ENCODE measurements at places on chromosomes 3 and 15.

- no peak for DNase-seq
Measured at GRCh38 chr3:33577173-33577572, 137.0 kb upstream of the UBP1 start.

GRCh38 chr3:192033246-192033645 is 572.3 kb downstream of the PYDC2 start:
- DNase-seq = no peak

DNA sequence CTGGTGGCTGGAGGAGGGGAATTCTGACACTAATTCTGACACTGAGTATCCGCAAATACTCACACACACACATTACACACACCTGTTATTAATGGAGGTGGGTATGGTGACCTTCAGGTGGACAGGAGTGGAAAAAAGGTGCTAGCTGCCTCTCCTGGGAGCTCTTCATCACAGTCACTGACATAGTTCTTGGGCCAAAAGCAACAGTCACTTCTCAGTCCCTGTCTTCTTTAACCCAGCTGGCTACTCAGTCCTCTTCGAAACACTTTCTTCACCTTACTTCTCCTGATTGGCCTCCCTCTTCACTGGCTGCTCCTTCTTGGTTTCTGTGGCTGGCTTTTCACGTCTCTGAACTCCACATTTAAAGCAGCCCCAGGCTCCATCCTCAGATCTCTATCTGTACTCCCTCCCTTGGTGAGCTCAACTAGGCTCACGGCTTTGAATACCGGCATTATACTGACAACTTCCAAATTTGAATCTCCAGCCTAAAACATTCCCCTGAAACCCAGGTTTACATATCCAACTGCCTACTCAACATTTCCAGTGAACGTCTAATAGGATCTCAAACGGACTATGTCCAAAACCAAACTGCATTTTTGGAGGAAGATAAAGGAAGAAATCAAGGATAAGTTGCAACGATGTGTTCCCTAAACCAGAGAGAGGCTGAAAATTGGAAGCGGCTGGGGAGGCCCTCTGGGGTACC is 53.2 kb upstream of the HEG1 start:
- DNase-seq = no peak

DNA sequence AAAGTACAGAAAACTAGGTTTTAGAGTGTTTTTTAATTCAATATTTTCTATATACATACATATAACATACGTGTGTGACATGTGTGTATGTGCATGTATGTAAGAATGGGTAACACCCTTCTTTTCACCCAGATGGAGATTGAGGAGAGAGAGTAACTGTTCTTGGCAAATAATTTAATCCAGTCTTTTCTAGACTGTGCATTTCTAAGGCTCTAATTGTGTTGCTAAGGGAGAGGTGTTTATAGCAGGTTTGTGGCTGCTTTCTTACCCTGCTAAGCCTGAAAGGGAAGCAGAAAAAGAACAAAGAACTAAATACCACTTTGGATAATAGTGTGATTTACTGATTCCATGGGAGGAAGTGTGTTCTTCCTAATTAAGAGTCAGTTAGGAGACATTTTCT is 46.0 kb upstream of the ALDH1L1 start:
- DNase-seq = no peak

- no peak for DNase-seq
Measured at GRCh38 chr3:6915898-6916297, 55.0 kb downstream of the GRM7 start.

GRCh38 chr3:72276806-72277205 is 491.9 kb upstream of the PROK2 start:
- DNase-seq = no peak

GRCh38 chr3:105764378-105765307 is 104.2 kb downstream of the CBLB start:
- no peak for DNase-seq

- no peak for DNase-seq
Measured at GRCh38 chr3:6105187-6105586, 755.7 kb upstream of the GRM7 start.

GRCh38 chr15:84790676-84791075 is 26.5 kb upstream of the ALPK3 start:
- no peak for DNase-seq

GRCh38 chr3:101381809-101382208 is 61.4 kb upstream of the IMPG2 start:
- DNase-seq = no peak

DNA sequence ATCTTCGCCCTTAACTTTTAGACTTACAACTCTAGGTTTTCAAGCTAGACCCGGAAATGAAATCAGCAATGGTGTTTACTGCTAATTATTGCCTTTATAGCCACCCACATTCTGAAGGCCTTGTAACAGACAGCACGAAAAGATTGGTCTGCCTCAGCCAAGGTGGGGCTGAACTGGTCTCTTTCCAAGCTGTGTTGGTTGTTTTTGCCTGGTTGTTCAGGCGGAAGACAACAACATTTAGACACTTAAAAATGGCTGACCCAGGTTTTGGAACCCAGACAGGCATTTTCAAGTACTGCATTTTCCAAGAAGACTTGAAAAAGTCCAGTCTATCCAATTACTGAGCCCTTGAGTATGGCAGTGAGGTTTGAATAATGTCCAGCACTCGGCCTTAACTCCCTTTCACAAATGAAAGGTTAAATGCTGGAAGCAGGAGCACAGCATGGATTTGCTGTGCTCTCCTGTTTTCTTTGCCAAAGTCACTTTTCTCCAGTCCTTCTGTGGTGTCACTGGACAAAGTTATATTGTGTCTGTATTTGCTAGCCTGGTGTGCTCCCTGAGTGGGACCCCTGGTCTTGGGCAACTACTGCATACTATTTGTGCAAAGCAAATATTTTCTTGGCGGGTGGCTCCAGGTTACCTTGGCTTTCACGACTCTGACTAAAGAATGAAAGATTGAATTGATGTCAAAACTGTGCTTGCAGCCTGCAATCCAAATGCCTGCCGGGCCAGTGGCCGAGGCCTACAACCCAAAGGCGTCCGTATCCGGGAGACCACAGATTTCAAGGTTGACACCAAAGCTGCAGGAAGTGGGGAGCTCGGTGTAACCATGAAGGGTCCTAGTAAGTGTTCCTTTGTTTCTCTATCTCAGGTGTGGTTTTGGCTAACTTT is 93.5 kb downstream of the FLNB start:
- DNase-seq = no peak

DNA sequence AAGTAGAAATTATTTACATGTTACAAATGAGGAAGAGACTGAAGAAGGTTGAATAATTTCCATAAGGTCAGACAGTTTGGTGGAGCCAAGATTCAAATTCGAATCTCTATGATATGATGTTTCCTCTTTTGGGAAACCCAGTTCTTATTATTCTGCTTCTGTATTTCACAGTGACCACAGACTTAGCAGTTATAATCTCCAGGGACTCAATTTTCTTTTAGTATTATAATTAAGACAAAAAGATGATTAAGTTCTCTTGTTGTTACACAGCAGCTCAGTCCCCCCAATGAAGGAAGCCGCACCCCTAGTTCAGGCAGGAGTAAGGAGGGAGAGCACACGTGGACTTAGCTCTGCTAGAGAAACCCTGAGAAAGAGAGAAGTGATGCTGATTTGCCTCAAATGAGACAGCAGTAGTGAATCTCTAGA is 130.6 kb downstream of the CCNL1 start:
- DNase-seq = no peak

DNA sequence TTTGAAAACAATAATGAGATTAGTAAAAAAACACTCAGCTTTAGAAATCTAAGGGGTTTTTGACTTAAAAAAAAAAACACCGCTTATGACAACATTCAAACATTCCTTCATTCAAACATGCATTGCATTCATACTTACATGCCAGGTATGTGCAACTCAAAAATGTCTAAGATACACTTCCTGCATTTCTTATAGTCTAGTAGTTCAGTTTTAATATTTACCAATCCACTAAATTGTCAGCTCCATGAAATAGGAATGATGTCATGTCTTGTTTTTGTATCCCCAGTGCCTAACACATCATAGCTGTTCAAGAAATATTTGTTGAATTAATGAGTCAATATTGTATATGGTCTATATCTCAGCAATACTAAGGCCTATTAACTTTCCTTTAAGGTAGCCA is 51.7 kb downstream of the EIF4E3 start:
- no peak for DNase-seq

GRCh38 chr3:86934851-86935250 is 56.1 kb downstream of the VGLL3 start:
- DNase-seq = no peak

GRCh38 chr3:26558257-26558656 is 64.3 kb upstream of the LRRC3B start:
- DNase-seq = no peak

DNA sequence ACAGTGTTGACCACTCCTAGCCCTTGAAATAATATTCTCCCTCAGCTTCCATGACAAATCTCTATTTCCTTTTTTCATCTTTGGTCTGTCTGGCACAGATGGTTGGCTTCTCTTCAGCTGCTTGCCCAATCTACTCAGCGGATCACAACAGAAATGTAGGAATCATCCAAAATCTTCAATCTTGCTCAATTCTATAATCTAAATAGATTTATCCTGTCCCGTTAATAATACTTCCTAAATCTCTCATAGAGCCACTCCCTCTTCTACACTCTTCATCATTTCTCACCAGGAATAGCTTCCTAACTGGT is 3.8 kb downstream of the PEAK1 start:
- no peak for DNase-seq

GRCh38 chr3:115401851-115402501 is 221.3 kb upstream of the GAP43 start:
- no peak for DNase-seq

- DNase-seq = no peak
Measured at GRCh38 chr15:75225951-75226732, 24.5 kb downstream of the C15orf39 start.
